Activated CD8-positive, alpha-beta memory T cell treated with anti-CD3 and anti-CD28 coated beads for 1 hour (primary cell): ENCODE measurements at places on chromosomes 3 and 15.

- no peak for DNase-seq
Measured at GRCh38 chr3:29926378-29926777, 645.5 kb downstream of the RBMS3 start.

DNA sequence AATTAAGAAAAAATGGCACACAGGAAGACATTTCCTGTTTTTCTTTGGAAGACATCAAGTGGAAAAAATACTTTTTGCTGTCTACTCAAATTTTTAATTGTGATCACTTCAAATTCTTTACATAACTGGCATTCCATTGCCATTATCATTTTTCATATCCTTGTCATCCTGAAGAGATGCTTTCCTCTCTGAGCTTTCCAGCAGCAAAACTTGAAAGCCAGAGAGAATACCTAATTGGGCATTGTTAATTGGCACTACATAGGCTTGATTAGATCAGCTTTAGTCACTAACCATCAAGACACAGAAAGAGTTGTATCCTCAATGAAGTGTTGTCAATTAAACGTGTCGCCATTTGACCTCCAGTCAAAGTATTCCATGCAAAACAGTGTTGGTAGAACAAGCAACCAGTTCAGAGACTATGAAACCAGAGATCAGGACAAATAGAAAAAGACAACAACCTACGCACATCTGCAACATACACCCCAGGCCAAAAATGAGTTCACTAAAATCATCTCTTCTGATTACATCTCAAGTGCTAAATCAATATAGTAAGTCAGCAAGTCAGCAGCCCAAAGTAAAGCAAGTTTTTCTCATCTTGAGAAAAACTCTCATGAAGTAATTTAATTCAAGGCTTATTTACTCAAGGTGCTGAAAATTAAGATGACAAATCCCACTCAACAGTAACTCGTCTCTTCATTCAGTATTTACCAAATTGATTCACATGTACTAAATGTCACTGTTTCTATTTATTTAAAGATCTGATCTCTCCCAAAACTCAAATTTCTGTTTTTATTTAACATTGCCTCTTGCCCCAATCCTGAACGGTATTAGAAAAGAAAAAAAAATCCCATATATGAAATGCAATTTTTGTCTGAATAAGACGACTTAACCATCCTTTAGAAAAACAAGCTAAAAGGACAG is 123.0 kb downstream of the SUCLG2 start:
- DNase-seq, result no peak

DNA sequence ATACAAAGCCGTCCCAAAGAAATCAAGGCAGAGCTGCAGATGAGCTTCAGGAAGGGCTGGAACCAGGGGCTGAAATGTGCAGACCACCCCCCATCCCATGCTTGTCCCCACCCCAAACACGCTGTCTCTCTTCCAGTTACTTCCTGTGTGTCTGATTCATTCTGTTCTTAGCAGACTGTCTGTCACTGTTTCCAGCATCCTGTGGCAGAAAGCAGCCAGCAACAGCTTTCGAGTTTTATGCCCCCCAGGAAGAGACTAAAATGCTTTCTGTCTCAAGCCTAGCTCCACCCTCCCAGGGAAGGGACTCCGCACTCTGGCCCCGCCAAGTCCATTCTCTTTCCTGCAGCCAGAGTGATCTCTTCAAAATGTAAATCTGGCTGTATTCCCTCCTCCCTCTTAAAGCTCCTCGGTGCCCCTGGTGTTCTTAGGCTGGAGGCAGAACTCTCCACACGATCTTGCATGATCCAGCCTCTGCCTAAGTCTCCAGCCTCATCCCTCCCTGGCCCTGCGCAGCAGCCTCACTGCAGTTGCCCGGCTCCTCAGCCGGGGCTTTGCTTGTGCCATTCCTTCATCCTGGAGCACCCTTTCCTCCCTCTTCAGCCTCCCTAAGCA is 41.5 kb downstream of the HRH1 start:
- no peak for DNase-seq

GRCh38 chr3:123376451-123377242 is 72.2 kb downstream of the ADCY5 start:
- DNase-seq, result no peak

DNA sequence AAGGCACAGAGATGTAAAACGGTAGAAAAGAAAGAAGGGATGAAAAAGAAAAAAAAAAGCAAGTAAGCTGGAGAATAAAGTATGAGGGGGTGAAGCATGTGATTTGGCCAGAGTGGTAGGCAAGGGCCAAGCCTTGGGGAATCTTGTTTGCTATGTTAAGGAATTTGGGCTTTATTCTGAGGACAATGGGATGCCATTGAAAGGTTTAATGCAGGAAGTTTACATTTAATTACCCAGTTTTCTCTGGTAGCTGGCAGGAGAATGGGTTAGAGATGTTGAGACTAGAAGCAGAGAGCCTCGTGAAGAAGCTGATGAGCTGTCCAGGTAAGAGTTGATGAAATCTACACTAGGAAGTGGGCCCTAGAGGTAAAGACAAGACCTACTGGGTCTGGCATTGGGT is 455.9 kb downstream of the PDCD6IP start:
- no peak for DNase-seq

GRCh38 chr3:160224256-160224655 is 966 bp upstream of the C3orf80 start:
- DNase-seq, result no peak
